Endothelial cell (in vitro differentiated cells): ENCODE measurements at places on chromosomes 12 and 14.

DNA sequence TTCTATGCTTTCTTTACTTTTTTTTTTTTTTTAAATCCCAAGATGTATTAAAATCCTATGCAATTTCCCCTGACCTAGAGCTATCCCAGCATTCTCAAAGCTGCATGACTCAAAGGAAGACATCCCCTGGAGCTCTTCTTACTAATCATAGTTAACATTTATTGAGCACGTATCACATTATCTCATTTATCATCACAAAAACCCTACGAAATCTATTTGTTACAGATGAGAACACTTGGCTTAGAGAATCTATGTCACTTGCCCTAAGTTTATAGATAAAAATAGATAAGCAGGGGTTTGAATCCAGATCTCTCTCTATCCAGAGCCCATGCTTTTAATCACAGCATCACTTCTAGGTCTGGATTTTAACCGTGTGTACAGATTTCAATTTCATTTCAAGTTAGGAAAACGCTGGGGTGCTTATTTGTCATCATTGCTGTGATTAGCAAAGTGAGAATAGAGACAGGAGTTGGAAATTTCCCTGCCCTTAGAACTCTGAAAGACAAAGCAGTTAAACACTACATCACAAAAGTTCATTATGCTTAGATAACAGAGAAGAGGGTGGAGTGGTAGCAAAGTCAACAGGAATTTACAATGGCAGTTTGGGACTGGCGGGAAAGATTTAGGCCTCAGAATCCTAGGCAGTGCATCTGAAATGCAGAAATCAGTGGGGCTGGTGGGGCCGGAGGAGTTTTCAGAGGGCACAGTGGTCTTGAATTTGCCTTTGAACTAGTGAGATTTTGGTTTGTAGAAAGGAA is 177.7 kb upstream of the FRMD6 start:
- no peak for DNase-seq

DNA sequence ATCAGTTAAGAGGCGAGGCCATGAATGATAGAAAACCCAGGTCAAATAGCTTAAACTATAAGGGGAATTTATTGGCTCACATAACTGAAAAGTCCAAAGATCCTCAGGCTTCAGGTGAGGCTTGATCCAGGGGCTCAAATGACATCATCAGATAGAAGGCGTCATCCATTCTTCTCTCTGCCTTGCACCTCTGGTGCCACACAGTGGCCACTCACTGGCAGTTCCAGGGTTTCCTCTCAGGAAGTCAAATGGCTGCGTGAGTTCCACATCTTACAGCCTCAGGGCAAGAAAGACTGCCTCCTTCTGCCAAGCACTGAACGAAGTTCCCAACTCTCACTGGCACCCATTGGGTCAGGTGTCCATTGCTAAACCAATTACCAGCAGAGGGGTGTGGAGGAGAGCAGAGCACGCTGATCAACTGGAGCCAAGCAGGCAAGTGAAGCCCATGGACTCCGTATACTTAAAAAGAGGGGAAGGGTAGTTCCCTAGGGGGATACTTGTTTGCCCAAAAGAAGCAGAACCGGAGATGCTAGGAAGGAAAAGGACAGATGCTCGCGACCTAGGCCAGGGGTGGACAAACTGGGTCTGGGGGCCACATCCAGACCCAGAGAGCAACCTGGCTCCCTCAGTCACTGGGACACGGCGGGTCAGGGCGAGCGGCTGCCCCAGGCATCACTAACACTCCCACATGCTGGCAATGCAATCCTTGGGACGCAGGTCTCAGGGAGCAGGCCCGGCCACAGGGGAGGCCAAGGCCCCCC is 69.3 kb downstream of the SERPINA3 start:
- peak; percentile 32 for DNase-seq

GRCh38 chr12:11927286-11927935 is 143.3 kb upstream of the BCL2L14 start:
- DNase-seq, result no peak

GRCh38 chr12:104230304-104231095 is 14.9 kb downstream of the TXNRD1 start:
- no peak for DNase-seq

DNA sequence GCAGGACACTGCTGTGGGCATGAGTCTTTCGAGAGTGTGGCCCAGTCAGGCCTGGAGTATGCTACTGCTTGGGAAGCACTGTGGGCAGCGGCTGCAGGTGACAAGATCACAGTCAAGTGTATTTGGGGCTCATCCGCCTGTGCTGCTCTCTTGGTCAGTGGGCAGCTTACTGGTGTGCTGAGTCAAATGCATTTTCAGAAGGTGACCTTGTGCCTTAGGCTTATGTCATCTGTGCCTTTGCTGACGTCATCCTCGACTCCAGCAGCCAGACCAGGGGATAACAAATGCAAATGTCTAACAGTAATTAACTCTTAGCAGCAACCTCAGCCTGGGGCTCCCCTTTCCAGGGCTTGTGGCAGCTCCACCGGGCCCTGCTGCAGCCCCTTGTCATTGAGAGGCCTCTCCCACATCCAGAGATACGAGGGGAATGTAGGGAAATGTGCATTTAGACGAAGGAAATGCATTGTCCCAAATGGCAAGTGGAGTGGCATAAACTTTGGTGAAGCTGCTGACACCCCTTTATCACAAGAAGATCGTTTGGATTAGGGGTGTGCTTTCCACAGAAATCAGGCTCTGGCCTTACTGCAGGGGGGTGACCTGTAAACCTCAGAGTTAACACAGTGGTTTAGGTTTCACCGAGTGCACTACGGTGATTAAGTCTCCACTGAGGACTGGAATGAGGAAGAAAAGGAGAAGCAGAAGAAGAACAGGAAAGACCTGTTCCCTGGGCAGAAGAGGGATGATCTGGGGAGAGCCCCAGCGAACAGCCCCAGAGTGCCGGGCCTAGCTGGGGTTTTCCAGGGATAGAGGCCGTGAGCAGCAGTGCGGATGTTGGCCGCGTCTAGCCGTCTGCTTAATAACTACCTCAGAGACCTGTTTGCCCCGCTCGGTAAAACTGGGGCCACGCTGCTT is 39.7 kb downstream of the PSMA6 start:
- DNase-seq, result no peak

- DNase-seq, result no peak
Observed at GRCh38 chr12:101763246-101763931, 24.1 kb upstream of the SYCP3 start.

GRCh38 chr12:48602192-48602989 is 32.5 kb upstream of the LALBA start:
- no peak for DNase-seq

DNA sequence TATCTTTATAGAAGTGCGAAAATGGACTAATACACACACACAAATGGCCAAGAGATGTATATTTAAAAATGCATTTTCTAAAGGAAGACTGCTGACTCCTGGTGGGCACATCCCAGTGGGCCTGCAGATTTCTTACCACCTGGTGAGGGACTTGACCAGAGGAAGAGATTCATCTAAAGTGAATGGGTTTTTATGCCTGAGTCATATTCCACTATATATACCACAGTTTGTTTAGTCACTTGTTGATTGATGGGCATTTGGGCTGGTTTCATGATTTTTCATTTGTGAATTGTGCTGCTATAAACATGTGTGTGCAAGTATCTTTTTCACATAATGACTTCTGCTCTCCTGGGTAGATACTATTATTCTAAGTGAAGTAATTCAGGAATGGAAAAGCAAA is 277.3 kb downstream of the SLC16A7 start:
- DNase-seq, result no peak

- no peak for DNase-seq
Observed at GRCh38 chr12:102917026-102917787, at the start of gene PAH. TSS of gene PAH (minus strand) at chr12:102917244. CDS start at chr12:102917130, 114 bp downstream.

- DNase-seq, result no peak
Observed at GRCh38 chr12:58923781-58924180, 3.5 kb upstream of the LRIG3 start.

DNA sequence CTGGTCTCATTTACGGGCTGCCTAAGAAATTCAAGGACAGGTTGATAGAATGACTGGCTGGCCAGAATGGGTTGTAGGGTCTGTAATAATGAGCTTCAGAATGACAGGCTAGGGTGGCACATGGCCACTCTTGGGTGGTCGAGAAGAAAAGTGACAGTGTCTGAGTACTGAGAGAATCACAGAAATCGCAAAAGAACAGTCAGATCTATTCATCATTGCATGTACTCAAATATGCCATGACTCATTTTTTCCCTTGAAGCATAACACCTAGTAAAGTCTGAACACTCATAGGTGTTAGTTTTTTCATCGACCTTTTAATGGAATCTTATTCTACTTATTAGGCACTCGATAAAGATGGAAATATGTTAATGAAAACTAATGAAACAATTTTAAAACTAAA is 37.8 kb upstream of the SEL1L start:
- no peak for DNase-seq

GRCh38 chr12:115251727-115252126 is 567.8 kb upstream of the TBX3 start:
- DNase-seq, result no peak

- DNase-seq, result no peak
Observed at GRCh38 chr12:120408771-120409170, 29.1 kb upstream of the COX6A1 start.

DNA sequence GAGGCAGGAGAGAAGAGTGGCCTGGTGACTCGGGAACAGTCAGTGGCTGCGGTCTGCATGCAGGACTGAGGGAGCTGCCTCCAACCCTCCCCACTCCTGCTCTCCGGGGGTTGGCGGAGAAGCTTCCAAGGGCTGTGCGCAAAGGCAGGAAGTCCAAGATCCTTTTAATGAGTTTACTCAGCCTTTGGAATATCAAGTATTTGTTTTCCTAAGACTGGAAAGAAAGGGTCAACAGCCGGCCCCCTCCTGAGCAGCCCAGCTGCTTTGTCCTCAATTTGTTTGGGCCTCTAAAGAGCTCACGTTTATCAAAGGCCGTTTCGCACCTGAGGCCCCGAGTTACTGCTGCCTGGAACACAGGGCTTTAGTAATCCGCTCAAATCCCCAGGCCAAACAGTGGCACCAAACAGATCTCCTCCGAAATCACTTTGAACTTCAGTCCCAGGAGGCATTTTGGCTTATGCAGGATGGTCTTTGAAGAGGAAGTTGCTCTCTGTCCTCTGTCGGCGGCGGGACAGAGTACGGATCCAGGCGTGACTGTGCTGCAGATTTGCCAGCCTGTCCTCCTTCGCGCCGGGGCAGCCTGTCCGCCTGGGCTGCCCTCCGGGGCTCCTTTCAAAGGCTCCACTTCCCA is 117.2 kb upstream of the FZD10 start:
- DNase-seq, result no peak

DNA sequence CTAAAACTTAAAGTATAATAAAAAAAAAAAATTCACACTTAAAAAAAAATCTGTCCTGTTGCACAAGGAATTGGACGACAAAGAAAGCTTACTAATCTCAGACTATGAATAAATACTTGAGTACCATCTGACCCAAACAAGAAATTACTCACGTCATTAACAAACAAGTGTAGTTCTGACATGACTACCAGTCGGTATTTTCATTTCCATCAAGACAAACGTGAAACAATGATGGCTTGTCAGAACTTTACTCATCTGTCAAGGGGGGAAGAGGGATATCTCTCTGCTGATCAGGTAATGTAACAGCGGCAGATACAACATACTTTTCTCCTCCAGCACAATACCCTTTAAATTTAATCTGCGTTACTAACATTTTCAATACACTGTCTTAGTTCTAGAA is 78.3 kb downstream of the CDK17 start:
- DNase-seq, result no peak
